ENCODE measurements at places on chromosomes 16 and 17.
A peak's percentile ranks its signal among the peaks of the same experiment; 100 is the strongest.

DNA sequence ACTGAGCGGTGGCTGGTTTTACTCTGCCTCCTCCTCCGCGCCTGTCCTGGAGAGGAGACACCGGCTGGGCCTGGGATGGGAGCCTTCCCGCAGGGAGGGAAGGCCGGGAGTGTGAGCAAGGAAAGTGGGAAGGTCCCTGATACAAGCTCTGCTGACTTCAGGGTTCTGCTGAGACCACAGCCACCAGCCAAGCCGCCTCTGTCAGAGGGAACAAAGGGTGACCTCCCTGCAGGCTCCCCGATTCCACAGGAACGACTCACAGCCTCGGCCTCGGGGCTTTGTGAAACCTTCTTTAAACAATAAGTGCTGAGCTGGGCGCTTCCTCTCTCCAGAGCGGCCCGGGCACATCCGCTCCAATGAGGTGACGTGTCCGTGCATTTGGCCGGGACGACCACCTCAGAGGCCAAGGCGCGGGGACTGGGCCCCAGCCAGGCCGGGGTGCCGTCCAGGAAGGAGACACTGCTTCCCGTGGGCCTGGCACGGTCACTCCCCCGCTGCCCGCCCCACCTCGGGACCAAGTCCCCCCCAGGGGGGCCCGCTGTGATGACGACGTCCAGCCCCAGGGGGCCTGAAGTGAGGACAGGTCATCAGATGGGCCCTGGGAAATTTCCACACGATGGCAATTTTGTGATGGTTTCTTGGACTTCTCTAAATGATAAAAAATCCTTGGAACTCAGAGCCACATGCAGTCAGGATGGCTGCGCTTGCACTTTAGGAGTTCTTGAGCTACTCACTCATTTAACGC lies 11.8 kb upstream of the CIBAR2 start:
- DNase-seq: peak; percentile 79

DNA sequence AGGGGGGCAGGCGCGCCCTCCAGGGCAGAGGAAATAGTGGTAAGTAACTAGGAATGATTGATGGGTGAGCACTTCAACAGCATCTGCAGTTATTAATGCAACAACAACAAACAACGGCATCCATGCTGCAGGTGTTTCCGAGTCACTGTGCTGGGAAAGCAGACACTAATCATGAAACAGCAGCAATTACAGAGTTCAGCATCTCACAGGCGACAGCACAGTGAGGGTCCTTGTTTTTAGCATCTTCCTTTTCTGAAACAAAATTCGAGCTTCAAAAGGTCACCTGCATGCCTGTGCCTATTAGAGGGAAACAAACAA lies 191.9 kb downstream of the SLC39A11 start:
- no peak for DNase-seq

GRCh38 chr16:2512735-2513404 lies 882 bp upstream of the ATP6V0C start:
- no peak for DNase-seq

GRCh38 chr17:75588596-75589011 lies 1.0 kb downstream of the MYO15B start:
- DNase-seq: no peak

DNA sequence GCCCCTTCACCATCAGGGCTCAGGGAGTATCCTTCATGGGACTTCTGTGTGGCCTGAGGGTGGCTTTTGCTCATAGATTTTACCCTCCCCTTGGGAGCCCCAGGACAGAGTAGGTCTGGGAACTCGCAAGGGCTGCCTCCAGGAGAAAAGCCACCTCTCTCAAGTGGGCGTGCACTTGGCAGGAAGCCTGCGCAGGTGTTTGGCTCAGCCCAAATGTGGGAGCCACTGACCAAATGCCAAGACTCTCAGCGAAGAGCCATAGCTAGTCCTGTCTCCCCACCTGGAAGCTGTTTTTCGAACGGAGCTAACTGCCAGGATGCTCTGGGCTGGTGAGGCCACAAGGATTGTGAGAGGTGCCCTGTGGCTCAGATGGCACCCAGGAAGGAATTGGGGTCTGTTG lies 2.0 kb upstream of the HSD17B2 start:
- no peak for DNase-seq

DNA sequence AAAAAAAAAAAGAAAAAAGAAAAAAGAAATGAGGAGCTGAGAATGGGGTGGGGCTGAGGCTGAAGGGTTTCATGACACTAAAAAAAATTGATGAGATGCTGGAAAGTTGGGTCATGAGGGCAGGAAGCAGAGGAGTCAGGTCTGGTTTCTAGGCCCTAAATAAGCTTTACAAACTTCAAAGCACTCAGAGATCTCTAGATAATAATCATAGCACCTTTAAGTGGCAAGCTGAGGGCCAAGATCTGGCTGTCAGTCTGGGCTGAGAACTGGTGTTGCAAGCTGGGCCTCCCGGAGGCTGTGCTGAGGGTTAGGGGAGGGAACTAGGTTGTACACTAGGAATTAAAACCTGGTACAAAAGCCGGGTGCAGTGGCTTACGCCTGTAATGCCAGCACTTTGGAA lies 6.4 kb downstream of the ZNF764 start:
- no peak for DNase-seq

DNA sequence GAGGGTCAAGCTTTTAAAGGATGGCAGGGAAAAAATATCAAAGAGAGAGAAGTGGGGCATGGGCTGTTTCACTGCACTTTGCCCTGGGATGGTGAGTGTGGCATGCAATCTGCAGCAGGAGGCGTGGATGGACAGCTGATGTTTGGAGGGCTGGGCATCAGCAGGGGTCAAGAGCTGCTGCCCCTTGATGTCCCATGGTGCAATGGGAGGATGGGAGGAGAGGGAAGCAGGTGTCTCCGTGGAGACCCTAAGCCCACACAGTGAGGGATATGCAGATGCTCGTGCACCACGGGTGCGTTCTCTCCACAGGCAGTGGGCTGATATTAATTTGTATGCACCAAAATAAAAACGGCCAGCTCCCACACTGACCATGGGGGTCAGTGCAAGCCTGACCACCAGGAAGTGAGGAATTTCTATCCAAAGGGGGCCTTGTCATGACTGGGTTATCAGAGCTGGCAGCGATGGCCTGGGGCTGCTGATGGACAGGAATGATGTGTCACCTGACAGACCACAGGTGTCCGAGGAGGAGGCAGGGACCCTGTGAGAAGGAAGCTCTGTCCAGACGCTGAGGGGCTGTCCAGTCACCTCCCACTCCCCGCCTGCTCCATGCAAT lies 183.6 kb downstream of the IRF8 start:
- DNase-seq: no peak

- DNase-seq: no peak
These were observed 5.7 kb upstream of the SNAI3 start for GRCh38 chr16:88691924-88692560.

- DNase-seq: peak; percentile 12
These were observed 509 bp downstream of the CNEP1R1 start for GRCh38 chr16:50025537-50025931.

DNA sequence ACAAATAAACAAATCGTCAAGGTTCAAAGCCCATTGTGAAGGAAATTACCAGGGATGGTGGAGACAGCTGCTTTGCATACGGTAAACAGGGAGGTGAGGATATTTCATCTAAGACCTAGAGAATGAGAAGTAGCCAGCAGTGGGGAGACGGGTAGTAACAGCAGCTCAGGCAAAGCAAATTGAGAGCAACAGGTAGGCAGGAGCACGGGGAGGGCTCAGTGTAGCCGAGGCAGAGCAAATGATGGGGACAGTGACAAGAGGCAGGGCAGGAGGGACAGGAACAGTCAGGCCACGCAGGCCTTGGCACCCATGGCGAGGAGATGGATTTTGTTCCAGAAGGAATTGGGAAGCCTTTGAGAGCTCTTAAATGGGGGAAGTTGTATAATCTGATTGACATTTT lies 29.0 kb upstream of the SBK1 start:
- no peak for DNase-seq

DNA sequence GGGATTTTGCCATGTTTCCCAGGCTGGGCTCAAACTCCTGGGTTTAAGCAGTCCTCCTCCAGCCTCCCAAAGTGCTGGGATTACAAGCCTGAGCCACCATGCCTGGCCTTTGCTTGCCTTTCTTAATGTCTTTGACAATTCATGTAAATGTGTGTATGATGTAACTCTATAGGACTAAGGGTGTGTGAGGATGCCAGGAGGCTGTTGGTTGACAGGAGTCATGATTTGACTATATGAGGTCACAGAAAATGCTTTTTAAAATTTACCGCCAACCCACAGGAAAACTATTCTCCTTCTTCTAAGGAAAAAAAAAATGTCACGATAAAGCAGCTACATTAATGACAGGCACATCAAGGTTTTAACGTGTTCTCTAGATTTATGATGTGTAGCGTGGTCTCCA lies 118.8 kb downstream of the WWOX start:
- no peak for DNase-seq

DNA sequence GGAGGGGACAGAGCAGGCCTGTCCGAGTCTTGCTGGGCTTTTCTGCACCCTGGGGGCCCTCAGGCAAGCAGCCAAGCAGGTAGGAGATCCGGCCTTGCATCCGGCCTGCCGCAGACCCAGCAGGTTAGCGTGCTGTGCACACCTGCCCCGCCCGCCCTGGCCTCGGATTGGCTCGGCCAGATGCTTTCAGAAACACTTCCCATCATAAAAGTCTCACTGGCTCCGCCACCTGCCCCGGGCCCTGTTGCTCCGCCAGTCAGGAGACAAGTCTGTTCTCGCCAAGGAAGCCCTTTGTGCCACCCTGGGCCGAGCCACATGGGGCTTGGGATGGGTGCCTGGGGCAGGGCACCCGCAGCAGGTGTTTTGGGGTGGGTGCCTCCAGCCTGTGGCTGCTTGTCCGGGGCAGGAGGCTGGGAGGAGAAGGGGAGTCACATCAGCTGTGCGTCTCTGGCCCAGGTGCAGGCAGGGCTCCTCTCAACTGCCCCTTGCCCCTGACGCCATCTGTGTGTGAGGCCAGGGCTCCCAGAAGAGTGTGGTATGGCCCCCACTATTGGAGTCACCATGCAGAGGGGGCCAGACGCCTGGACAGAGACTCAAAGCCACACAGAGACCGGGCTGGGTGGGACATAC lies 228.2 kb upstream of the GSE1 start:
- no peak for DNase-seq

DNA sequence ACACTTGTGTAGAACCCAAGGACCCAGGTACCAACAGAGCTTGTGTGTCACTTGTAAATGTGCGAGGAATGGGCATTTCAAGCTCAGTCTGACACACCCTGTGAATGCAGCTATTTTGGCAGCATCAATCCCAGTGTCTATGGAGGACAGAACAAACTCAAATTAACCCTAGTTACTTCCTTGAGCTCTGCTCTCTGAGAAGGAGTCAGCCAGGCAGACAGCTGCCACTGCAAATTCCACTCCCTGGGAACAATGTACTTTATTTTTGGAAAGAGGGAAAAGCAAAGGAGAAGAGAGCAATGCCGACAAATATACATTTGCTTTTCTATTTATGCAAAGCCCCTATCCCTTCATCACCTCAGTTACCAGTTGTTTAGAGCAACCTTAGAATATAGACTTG lies 48.4 kb upstream of the NOG start:
- DNase-seq: no peak

- DNase-seq: no peak
These were observed 311.8 kb downstream of the CDH11 start for GRCh38 chr16:64809876-64810629.

GRCh38 chr17:27663936-27664605 lies 33.1 kb downstream of the LGALS9 start:
- no peak for DNase-seq

- no peak for DNase-seq
These were observed 156.4 kb upstream of the ANKFN1 start for GRCh38 chr17:55996826-55997225.
